Fibroblast of gingiva (primary cell): ENCODE measurements at places on chromosomes 3 and 15.
A peak's percentile ranks its signal among the peaks of the same experiment; 100 is the strongest.

DNA sequence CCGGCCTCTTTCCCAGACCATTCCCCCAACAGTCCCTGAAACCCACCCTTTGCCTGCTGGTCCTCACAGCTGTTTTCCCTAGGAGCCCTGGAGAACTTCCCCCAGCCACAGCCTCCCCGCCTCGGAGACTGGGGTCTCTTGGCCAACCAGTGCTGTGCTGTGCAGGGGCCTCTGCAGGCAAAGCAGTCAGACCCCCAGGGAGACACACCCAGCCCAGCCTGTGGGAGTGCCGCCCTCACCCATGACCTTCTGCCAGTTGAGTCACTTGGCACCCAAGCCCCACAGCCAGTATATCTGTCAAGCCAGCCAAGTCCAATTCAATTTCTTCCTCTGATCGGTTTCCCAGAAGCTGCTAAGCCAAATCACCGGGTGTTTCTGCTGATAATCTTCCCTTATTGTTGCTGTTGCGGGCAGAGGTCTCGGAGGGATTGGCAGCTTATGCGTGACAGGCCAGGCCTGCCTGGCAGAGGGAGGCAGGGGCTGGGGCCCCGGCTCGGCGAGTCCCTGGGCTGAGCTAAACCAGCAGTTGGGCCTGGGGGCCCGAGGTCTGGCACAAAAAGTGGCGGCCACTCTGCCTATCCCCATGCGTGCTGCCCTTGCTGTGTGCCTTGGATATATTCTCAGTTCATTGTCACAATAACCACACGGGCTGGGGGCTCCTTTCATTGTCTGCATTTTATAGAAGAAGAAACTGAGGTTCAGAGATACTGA lies 65.6 kb upstream of the SLC6A1 start:
- no peak for DNase-seq

DNA sequence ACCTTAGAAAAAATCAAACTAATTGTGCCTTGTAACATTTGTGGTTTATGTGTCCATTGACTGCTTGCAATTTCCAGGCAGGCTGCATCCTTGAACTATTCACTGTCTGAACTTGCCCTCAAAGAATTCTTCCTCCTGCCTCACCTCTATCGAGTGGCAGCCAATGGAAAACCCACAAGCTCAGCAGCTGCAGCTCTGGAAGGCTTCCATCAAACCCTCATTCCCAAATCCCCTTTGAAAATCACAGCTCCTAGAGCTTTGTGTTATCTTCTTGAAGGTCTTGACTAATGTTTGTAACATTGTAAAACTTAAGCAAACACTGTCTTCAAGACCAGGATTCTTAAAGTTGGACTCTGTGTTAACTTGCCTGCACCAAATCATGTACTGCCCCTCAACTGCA lies 81.1 kb downstream of the FILIP1L start:
- no peak for DNase-seq

DNA sequence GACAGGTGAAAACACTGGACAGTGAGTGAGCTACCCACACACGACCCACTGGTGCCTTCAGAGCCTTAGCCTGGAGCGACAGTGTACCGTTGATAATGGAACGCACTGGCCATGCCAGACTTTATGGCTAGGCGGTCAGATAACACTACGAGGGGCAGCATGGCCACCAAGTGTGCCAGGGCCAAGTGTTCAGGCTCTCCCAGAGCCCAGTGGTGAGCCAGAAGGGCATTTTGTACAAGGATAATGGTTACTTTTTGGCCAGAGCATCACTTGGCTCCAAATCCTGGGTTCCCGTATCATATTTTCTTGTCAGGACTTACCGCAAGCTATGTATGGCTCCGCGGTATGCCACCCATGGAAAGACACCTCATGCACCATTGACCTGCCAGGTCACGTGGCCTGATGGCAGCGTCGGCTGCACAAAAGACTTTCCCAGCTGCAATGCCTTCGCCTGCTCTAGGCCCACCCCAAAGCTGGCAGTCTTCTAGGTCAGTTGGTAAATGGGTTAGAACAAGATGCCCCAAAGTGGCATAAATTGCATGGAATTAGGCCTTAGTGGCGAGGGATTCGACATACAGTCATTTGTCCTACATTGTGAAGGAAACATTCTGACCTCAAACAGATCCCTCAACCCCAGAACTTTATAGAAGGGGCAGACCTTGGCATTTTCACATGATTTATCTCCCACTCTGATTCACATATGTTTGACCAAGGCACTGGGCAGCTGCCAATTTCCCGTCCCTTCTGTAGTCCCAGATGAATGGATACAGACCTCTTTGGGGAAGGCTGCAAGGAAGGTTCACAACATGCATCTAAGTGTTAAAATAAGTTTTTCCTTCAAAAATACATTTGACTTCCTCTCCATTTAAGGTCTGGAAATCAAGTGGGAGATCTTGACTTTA lies 12.2 kb upstream of the SLC28A1 start:
- no peak for DNase-seq

GRCh38 chr3:14174483-14174882 lies 3.9 kb downstream of the XPC start:
- no peak for DNase-seq

DNA sequence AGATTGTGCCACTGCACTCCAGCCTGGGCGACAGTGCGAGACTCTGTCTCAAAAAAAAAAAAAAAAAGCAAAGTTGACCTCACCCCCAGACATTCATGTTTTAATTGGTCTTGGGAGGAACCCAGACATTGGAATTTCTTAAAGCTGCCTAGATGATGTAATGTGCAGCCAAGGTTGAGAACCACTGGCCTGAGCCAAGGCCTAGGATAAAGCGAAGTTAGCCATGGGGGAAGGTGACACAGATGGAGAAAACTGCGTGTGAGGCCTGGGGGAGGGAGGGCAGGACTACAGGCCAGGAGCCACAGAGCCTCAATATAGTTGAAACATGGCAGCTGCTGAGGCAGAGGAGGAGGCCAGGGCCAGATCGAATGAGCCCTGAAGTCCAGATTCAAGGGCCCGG lies 21.0 kb downstream of the GLB1 start:
- no peak for DNase-seq

DNA sequence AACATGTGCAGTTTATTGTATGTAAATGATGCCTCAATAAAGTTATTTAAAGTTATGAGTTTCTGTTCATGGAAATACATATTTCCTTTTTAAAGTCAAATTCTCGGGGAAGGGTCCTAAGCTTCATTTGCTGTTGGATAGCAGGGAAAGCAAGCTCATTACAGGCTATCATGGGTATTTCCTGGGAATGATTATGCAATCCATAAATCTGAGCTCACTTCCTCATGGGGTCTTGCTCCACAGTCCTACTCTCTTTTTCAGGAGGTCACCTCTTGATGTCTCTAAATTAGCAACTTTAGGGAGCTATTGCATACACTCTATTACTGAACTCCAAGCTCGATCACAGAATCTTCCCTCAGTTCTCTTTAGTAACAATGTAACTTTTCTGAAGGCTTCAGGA lies 69.9 kb upstream of the TP63 start:
- no peak for DNase-seq

DNA sequence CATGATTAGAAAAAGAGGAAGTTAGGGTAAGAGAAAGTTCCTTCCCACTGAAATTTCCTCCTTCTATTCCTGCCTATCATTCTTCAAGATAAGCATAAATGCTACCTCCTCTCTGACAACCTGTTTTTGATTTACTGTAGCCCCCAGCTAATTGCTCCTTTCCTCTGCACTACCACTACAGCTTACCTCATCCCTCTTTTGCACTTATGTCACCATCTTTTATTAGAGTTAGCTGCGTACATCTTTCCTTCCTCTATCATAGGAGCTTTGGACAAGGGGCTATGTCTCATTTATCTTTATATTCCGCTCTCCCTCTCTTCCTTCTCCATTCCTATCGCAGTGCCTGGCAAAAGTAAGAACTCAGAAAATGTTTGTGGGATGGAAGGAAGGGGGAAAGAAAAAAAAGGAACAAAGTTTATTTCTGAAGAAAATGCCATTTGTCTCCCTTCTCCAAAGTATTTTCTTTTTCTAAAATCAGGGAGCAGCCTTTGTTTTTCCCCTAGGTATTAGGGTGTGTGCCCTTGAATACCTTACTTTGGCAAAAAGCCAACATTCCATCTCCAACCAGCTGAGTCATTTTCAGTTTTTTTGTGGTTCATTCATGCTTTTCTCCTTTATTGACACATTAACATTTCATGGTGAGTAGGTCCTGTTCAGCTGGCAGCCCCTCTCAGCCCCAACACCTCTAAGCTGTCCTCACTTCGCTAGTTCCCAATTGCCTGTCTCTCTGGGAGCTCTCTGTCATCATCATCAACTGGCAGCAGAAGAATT lies 87.6 kb upstream of the SOX2 start:
- DNase-seq, result no peak

DNA sequence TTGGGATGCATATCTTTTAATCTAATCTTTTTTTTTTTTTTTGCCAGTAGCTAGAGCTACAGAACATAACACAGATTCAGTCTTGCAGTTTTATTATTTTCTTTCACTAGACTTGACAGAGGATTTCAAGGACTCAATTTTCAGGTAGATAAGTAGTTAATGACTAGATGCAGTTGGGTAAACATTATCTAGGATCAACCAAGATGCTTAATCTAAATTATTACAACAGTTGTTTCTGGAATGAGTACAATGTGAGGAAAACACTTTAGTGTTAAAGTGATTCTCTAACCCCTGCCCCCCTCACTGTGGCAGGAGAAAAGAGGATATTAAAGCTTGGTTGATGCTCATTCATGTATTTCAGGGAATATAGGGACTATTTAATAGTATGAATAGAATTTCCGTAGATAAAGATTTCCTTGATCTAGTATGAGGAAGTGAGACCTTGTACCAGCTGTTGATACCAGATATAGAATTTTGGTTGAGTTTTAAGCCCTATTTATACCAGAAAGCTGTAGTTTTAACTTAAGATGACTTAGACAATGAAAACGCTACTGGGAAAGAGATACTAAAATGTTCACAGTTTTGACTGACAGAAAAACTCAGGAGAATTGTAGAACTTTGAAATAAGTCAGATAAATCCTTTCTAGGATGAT lies 389.0 kb upstream of the C2CD4B start:
- no peak for DNase-seq

- peak; percentile 58 for DNase-seq
Measured at GRCh38 chr3:178705925-178706324, 169.7 kb downstream of the KCNMB2 start.

DNA sequence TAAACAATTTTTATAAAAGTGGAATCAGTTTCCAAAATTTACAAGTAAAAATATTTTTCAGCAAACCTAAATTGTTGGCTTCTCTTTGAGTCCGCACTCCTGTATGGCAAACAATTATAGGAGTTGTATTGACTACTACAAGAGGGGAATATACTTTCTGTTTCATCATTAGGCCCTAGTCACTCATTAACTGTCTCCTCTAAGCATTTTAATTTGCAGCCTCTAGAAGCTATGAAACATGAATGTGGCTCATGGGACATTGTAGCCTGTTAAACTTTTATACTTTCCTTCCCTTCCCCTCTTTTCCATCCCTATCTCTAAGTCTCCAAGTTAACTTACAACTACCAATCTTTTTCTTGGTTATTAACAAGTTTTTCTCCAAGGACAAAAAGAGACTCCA lies 58.9 kb upstream of the CBLB start:
- no peak for DNase-seq

- peak; percentile 60 for DNase-seq
Measured at GRCh38 chr15:66740802-66741201, 38.8 kb downstream of the SMAD6 start.

DNA sequence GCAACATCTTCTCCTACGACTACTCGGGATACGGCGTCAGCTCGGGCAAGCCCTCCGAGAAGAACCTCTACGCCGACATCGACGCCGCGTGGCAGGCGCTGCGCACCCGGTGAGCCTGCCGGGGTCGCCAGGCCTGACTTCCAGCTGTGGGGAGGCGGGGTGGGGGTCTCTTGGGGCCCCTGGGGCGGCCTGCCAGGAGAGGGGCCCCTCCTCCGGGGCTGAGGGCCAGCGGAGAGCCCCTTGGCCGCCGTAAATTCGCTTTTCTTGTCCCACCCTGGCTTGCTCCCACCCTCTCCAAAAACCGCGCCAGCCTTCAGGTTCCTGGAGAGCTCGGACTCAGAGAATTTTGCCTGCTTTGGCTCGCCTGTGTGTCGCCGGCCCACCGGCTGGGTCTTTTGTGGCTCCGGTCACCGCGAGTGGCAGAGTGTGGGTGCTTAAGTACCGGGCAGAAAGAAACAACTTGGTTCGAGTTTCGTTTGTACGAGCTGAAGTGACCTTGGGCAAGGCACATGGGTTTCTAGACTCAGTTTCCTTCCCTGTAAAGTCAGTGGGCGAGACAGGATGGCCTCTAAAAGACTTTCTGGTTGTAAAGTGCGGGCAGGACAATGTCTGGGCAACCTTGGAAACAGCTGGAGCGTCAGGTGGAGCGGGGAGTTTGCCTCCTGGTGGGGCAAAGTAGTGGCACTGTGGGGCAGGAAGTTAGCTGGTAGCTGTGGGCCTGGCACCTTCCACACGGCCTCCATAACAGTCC lies 976 bp downstream of the ABHD17C start:
- peak; percentile 24 for DNase-seq

GRCh38 chr15:43899928-43900327 lies 73.1 kb downstream of the WDR76 start:
- DNase-seq, result no peak

DNA sequence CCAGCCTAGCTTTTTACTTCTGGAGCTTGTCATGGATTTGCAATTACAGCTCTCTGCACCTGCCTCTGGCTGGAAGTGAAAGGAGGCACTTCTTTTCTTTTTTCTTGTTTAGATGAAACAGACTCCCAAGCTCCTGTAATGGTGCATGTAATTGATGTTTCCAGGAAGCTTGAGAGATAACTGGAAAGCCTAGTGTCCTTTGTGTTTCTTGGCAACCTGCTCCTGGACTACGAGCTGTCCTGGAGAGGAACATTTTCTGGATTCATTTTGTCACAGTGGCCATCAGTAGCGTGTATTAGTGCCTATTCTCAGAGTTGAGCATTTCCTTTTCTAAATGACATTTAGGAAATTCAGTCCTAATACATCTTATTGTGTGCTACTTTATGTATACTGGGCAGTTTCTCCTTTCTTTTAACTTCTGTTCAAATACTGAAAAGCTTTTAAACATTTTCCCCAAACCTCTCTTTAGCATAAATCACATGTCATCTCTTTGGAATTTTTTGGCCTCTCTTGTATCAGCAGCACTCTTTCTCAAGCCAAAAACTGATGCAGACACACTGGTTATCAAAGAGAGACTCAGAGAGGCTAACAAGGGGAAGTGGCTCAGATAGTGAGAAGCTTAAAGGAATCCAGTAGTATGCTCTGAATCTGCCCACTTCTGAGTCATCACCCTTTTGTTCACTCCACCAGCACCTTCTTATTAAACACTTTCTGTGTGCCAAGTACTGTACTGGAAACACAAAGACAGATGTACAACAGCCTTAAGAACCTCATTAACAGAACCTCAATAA lies 62.6 kb upstream of the SLC2A2 start:
- DNase-seq, result peak; percentile 64

DNA sequence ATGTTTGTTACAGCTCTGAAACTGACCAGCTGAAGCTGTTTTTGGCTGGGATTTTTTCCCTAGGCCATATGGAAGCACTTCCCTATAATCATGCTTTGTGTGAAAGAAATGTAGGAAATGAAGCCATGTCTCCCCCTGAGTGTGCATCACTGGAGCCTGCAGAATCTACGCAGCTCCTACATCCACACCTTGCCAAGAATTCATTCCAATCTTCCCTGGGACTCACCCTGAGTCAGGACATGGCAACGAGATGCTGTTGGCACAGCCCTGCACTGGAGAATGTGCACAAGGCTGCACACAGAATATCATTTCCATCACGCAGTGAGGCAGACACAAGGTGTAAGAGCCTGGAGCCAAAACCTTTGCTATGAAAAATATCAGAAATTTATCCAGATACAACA lies 189.5 kb downstream of the ADAMTSL3 start:
- peak; percentile 72 for DNase-seq
